Stimulated activated CD4-positive, alpha-beta T cell treated with anti-CD3 and anti-CD28 coated beads, Interleukin-4, amount 100 ng/mL, for 48 hours (primary cell): ENCODE measurements at places on chromosomes 11 and 22.

GRCh38 chr11:12914400-12914912 lies 94.7 kb upstream of the RASSF10 start:
- DNase-seq, result peak; percentile 16

GRCh38 chr11:63508745-63509144 lies 2.9 kb downstream of the LGALS12 start:
- DNase-seq, result no peak

GRCh38 chr11:72037554-72038311 lies 39.0 kb downstream of the IL18BP start:
- no peak for DNase-seq

DNA sequence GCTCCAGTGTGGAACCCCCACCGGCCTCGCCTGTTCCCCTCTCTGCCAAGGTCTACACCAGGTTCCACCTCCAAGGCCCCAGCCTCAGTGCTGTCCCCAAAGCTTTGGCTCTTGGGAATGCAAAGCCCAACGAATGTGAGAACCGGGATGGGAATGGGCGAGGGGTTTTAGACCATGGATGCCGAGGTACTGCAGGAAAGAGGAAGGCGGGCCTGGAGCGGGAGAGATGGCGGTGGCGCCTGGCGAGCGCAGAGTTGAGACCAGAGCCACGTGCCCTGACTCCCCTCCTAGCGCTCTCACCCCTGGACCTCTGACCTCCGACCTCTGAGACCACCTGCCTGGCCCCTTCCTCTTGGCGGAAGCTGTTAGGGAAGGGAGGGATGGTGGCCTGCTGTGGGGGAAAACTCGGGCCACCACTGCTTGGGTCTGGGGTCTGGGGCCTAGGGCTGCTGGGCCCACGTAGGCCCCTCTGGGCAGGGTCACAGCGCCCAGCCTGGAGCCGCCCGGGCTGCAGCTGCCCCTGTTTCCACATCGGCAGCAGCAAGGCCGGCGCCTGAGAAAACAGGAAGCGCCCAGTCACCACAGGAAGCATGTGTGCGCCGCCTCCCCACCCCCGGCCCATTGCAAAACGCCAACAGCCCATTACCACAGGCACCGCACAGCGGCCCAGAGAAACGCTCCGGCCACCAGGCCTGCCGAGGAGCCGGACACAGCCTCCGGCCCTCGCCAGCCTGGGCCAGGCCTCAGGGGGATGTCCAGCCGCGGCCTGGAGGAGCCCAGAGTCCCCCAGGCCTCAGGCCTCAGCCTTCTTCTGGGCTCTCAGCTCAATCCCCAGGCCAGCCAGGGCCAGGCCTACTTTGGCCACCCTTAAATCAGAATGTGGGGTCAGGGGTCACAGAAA lies 13.8 kb upstream of the SLC39A13 start:
- peak; percentile 40 for DNase-seq

- DNase-seq, result no peak
Observed at GRCh38 chr11:100910808-100911207, 218.8 kb downstream of the PGR start.

- no peak for DNase-seq
Observed at GRCh38 chr11:39078465-39078864, 2381.0 kb downstream of the LRRC4C start.

- no peak for DNase-seq
Observed at GRCh38 chr22:39012533-39013511, 1.2 kb upstream of the APOBEC3C start.

DNA sequence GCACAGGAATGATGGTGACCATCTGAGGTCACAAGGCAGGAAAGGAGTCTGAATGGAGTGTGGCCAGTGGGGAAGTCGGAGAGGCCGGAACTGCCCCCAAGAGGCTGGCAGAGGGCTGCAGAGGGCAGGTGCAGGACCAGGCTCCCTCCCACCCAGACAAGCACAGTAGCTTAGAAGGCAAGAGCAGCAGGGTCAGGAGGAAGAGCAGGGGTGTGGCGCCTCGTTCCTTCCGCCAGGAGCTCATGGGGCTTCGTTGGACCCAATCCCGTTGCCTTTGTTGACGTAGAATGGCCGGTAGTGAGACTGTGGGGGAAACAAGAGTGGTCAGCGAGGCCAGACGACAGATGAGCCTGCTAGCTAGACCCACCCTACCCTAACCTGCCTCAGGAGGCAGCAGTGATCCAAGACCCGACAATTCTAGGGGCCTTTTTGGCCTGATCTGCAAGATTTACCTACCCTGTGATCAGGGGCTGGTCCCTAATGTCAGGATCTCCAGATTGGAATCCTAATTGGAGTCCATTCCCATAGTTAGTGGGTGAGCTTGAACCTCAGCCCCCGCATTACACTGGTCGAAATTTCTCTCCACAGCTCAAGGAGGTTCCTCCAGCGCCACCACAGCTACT lies 25.6 kb downstream of the TRIM29 start:
- DNase-seq, result no peak
